ENCODE measurements at places on chromosomes 2 and 18.

GRCh38 chr2:152055366-152056108 is 43.3 kb downstream of the CACNB4 start:
- no peak for DNase-seq

DNA sequence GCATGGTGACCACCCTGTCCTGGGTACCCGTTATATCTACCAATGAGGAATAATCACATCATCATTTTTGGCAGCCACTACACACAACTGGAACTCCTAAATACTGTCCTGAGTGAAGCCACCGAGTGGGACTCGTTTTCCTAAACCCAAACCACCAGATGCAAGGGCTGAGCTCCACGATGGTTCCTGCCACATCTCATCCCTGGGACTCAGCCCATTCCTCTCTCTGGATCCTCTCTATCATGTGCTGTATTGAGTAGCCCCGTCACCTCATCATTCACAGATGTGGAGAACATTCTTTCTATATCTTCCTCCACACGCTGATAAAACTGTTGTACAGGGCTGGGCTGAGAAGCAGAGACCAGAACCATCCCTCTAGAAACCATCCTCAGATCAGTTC is 79.4 kb upstream of the SMAD7 start:
- DNase-seq = no peak

DNA sequence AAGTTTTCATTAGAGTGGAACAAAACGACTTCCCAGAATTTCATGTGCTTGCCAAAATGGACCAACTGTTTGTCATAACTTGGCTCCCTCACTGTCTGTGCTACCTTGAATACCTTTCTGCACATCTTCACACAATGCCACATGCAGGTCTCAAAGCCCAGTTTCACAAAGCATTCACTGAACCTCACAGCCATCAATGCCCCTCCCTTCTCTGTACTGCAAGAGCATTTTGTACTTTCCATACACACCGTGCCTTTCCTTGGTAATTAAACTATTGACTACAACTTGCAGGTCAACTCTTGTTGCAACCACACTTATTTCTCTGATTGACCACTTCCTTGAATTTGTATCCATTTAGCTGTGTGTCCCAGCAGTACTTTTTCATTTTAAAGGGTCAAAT is 50.5 kb downstream of the PAX3 start:
- DNase-seq = no peak

GRCh38 chr18:58580623-58581022 is 48.3 kb downstream of the ALPK2 start:
- DNase-seq = no peak

- DNase-seq = peak; percentile 31
These were observed 87.8 kb downstream of the PDE11A start for GRCh38 chr2:177984749-177985148.

- DNase-seq = no peak
These were observed 58.6 kb upstream of the ZCCHC2 start for GRCh38 chr18:62464266-62464665.

- DNase-seq = no peak
These were observed 1018.2 kb upstream of the NXPH2 start for GRCh38 chr2:139798391-139798790.

DNA sequence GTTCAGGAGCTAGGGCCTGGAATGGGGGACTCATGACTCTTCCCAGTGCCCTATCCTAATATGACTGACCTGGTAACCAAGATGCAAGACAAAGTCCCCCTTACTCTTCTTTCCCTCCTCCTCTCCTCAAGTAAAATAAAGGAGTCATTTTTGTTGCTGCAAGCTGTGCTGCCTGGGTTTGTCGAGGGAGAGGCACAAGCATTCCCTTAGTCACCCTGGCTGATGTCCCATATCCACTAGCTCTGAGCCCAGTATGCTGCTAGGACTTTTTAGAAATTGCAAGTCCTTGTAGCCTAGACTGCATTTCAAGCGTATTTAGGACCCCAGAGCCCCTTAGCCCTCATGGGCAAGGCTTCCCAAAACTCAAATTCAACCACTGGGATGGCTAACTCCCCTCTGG is 338.5 kb upstream of the SETBP1 start:
- no peak for DNase-seq
